ENCODE measurements at places on chromosomes 3 and 15. TPM values are rescaled to one million over a fixed set of nuclear protein-coding genes. Genes with fewer than 3 reads are reported as not detected.

DNA sequence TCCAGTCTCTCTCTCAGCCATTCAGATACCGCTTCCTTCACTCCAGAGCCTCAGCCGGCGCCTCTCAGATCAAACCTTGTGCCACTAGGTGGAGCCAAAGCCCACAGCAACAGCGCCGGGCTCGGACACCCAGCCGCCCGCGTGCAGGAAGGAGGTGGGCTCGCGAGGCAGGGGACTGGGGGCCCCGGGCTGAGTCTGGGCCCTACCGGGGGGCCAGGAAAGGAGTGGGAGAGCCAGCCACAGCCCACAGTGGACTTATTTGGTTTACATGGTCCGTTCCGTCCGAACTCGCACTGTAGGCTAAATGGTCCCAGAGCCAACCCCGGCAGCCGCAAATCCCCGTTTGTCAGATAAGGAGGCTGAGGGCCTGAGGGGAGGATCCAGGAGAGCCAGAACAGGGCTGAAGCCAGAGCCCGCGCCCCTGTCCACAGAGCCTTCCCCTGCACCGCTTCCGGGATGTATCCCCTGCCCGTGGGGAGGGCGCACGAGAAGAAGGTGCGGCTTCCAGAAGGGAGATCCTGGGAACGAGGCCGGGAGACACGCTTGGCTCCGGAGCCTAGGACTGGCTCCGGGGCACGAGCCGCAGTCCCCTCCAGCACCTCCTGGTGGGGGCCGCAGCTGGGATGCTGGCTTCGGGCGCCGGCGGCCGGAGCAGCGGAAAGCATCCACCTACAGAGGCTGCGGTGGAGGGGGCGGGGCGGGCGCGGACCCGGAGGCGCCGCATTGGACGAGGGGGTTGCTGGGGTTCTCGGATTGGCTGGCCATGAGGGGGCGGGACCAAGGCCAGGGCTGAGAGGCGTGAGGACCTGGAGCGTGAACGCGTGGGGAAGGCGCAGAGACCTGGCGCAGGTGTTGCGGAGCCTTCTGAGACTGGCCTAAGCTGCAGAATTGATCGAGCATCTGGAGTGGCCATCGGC lies 6.5 kb upstream of the CYP11A1 start:
- peaks cover 8% of the 10 kb centered on the region for H3K4me1 ChIP-seq
- H3K27ac ChIP-seq = no peak overlapping the region
- DNase-seq = peak; percentile 90
- H3K27me3 ChIP-seq = peaks cover 14% of the 10 kb centered on the region

DNA sequence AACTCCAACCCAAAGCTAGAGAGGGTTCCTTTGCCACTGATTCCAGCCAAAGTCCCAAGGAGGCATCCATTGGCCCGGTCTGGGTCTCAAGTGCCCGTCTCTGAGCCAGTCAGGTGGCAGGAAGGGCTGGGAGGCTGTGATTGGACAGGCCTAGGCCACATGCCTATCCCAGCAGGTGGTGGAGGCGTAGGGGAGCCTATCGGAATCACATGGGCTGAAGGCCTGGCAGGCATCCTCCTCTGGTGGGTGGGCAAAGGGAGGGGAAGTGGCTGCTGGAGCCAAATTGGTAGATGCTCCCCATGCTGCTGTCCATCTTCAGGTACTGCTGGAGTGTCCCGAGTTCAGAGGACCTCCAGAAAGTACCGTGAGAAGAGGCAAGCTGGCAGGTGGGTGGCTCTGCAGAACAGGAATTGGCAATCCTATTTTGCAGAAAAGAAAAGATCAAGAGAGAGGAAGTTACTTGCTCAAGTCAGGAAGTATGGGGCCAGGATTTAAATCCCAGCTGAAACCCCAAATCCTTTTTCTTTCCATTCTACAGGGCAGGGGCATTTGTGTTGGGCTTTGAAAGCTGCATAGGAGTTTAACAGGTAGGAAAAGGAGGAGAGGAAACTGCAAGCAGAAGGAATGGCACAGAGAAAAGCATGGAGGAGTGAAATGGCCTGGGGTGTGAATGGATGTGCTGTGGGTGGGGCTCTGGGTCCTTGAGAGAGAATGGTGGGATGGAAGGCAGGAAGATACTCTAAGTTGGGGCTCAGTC lies 3.7 kb downstream of the CHST13 start:
- no peak for DNase-seq
- H3K27ac ChIP-seq = peak overlapping the region; percentile 96
- peaks cover 66% of the 10 kb centered on the region for H3K4me1 ChIP-seq
- H3K4me3 ChIP-seq = no peak overlapping the region
- H3K27me3 ChIP-seq = peaks cover 6% of the 10 kb centered on the region
- peaks cover 10% of the 10 kb centered on the region for H3K36me3 ChIP-seq

- DNase-seq = peak; percentile 50
- peak overlapping the region; percentile 61 for H3K27ac ChIP-seq
- no peaks in the 10 kb centered on the region for H3K27me3 ChIP-seq
Observed at GRCh38 chr15:59260090-59260489, 53.4 kb downstream of the LDHAL6B start.

ZNF80 gene
- 0.03 TPM for polyA plus RNA-seq

GRCh38 chr15:68295014-68295805 lies 17.7 kb downstream of the FEM1B start:
- peaks cover 19% of the 10 kb centered on the region for H3K36me3 ChIP-seq
- no peaks in the 10 kb centered on the region for H3K27me3 ChIP-seq
- no peak for DNase-seq
- H3K27ac ChIP-seq = no peak overlapping the region
- peaks cover 16% of the 10 kb centered on the region for H3K4me1 ChIP-seq
- no peak overlapping the region for H3K4me3 ChIP-seq

DNA sequence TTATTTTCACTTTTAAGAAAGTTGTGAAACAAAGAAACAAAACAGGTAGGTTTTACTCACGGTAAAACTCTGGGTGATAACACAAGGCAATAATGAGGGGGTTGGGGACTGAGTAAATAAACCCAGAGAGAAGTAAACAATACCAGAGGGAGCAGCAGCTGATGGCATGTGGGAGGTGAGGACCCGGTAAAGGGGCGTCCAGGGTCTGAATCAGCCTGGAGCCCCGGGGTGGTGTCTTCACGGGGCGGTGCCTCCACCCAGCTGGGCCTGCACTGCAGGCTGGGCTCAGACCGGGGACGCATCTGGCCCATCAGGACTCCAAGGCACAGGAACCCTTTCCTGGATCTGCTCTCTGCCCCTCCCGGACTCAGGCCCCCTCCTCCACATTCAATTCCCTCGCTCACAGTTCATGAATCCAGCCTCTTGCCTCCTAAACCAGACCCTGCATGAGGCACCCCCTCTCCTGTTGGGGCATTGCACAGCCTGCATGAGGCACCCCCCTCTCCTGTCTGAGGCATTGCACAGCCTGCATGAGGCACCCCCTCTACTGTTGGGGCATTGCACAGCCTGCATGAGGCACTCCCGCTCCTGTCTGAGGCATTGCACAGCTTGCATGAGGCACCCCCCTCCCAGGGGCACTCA lies 73.9 kb upstream of the MFGE8 start:
- H3K27ac ChIP-seq = no peak overlapping the region
- peak; percentile 28 for DNase-seq
- peaks cover 4% of the 10 kb centered on the region for H3K4me1 ChIP-seq
- no peaks in the 10 kb centered on the region for H3K27me3 ChIP-seq

DNA sequence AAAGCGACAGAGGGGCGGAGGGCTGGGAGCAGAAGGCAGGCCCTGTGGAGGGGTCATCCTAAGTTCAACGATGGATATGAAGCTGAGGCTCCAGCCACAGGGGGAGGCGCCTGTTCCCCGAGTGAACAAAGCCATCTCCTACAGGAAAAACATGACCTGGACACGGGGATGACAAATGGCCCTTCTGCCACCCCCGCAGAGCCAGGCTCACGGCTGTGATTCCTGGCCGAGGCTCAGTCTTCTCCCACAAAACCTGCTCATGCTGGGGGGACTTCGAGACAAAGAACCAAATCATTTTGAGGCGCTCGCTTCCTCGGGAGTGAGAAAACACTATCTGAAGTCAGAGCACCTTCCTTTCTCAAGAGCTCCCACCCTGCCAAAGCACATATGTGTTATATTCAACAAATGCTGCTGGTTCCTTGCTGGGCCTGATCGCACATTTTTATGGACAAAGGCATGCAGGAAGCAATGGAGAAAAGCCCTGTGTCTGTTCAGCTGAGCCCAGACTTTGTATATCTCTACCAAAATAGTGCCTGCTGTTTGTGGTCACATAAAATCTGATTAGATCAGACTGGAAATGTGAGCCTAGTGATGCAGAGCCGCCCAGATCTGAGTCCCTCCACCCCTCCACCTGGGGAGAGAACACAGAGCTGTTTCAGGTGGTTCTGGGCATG lies 5.6 kb downstream of the RBP1 start:
- H3K27ac ChIP-seq = peak overlapping the region; percentile 72
- H3K36me3 ChIP-seq = peaks cover 12% of the 10 kb centered on the region
- no peaks in the 10 kb centered on the region for H3K27me3 ChIP-seq
- peak; percentile 48 for DNase-seq
- H3K4me1 ChIP-seq = peaks cover 42% of the 10 kb centered on the region

GNB4 gene
- polyA plus RNA-seq = 17.7 TPM

- no peaks in the 10 kb centered on the region for H3K36me3 ChIP-seq
- H3K4me3 ChIP-seq = no peak overlapping the region
- no peaks in the 10 kb centered on the region for H3K4me1 ChIP-seq
- no peak overlapping the region for H3K27ac ChIP-seq
- DNase-seq = no peak
Observed at GRCh38 chr15:97561529-97561928, 399.0 kb upstream of the ARRDC4 start.
